ENCODE measurements at places on chromosomes 11 and 22.

GRCh38 chr11:118061586-118062125 lies 15.2 kb upstream of the TMPRSS4 start:
- no peak for DNase-seq

GRCh38 chr11:111683806-111684205 lies 81.6 kb downstream of the SIK2 start:
- peak; percentile 18 for DNase-seq

- no peak for DNase-seq
Measured at GRCh38 chr22:46165977-46166376, 15.7 kb downstream of the PPARA start.

GRCh38 chr11:72576661-72577060 lies 97.6 kb downstream of the PDE2A start:
- no peak for DNase-seq

Measured in mesendoderm (in vitro differentiated cells).